ENCODE measurements at places on chromosomes 7 and 10.

DNA sequence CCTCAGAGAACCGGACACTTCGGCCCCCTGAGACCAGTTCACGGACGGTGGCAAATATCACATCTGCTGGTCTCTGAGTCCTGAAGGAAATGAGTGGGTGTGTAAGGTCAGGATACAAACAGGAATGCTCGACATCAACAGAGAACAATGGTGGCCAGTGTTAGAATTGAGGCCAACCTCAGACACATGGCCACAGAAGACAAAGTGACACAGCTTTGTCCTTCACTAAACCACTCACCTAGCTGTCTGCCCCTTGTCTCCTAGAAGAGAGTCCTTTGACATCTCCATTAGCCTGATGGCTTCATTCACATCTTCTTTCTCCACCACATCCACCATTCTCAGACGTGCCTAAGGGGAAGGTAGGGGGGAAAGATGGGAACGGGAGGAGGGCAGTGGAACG lies 4.3 kb downstream of the COPS6 start:
- DNase-seq = no peak

DNA sequence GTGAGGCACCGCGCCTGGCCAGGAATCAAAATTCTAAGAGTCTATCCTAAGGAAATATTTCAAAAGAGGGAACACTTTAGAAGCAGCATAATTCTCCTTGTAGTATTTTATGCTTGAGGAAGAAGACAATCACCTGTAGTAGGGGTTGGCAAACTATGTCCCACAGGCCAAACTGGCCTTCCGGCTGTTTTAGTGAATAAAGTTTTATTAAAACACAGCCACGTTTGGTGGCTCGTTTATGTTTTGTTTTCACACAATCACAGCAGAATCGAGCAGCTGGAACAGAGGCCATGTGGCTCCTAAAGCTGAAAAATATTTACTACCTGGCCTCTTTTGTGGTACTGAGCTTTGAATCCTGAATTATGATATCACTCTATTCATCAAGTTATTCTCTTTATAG lies 131.7 kb upstream of the TNS3 start:
- DNase-seq = no peak

GRCh38 chr10:122475591-122476332 lies 14.4 kb downstream of the HTRA1 start:
- DNase-seq = no peak

GRCh38 chr10:43982250-43982649 lies 333.6 kb upstream of the ZNF32 start:
- no peak for DNase-seq

- no peak for DNase-seq
Observed at GRCh38 chr7:14769261-14769660, 133.3 kb downstream of the DGKB start.

- no peak for DNase-seq
Observed at GRCh38 chr10:26359670-26360069, 78.5 kb upstream of the APBB1IP start.

GRCh38 chr7:122166275-122166674 lies 22.2 kb upstream of the AASS start:
- no peak for DNase-seq

- DNase-seq = no peak
Observed at GRCh38 chr10:12703126-12703525, 298.4 kb downstream of the CCDC3 start.

- no peak for DNase-seq
Observed at GRCh38 chr7:109351493-109351892, 781.8 kb downstream of the DNAJB9 start.

GRCh38 chr10:72158176-72158575 lies 57.6 kb upstream of the ANAPC16 start:
- no peak for DNase-seq

DNA sequence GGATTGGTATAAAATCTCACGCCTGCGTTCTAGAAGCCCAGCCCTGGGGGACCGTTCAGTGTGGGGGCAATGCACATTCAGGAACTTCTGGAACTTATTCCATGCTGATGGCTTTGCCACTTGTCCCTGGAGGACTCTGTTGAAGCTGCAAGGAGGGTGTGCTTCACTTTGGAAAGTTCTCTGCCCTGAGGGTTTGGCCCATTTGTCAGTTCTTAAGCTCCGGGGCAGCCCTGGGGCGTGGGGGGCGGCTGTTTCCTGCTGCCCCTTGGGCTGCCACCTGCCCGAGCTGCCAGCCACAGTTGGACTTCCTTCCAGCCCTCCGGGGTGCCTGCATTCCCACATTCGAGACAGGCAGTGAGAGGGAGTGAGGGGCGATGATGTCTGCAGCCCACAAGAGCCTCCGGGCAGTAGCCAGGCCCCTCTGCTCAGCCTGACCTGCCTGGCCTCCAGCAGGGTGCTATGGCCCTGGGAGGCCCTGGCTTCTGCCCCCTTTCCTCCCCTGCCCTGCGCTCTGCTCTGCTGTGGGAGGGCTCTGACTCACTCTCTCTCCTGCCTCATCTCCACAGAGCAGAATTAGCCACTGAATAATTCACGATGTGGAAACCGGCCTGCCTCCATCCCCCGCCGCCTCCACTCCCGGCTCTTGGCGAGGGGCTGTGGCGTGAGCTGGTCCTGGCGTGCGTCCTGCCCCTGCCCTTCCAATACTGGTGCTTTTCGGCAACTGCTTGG lies 1.9 kb downstream of the TTYH3 start:
- DNase-seq = peak; percentile 58

DNA sequence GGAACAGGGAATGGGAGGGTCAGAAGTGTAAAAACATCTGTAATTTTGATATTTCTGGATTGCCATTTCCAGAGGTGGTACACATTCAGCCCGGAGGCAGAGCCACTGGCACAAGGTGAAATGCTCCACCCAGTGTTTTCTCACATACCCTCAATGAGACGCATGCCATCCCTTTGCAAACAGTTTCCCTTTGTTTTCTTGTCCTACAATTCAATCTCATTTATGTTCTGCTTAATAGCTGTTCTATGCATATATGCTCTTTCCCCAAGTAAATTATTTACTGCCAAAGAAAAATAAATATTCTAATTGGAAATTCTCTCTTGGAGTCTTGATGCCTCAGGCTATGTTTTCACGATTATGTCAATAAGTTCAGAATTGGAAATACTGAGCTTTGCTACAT lies 369.7 kb upstream of the AKR1E2 start:
- no peak for DNase-seq

DNA sequence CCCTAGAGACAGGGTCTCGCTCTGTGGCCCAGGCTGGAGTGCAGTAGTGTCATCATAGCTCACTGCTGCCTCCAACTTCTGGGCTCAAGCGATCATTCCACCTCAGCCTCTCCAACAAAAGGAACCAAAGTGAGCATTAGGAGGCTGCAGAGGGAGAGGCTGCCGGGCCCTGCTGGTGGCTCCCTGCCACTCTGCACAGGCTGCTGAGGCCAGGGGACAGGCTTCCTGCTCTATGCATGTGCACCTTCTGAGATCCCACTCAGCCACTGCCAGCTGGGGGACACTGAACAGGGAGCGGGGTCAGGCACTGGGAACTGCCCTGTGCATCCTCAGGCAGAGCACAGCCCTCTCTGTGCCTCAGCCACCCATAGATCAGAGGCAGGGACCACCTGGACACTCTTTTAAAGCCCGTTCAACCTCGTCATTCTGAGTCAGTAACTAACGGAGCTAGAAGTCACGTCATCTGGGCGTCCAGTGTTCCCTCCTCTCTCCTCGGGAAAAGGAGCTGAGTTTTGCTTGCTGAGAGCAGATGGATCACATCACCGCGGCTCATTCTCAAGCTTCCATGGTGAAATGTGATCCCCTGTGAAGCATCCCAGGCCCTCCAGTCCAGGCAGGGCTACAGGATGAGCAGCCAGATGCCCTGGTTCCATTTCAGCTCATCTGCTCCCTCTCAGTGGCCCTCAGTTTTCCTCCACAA lies 109.6 kb downstream of the MYL10 start:
- no peak for DNase-seq

- DNase-seq = no peak
Observed at GRCh38 chr10:102435529-102436233, 3.3 kb upstream of the CUEDC2 start.

GRCh38 chr7:3003936-3004335 lies 39.7 kb downstream of the CARD11 start:
- no peak for DNase-seq

GRCh38 chr7:106552645-106553445 lies 108.1 kb downstream of the CCDC71L start:
- DNase-seq = no peak

DNA sequence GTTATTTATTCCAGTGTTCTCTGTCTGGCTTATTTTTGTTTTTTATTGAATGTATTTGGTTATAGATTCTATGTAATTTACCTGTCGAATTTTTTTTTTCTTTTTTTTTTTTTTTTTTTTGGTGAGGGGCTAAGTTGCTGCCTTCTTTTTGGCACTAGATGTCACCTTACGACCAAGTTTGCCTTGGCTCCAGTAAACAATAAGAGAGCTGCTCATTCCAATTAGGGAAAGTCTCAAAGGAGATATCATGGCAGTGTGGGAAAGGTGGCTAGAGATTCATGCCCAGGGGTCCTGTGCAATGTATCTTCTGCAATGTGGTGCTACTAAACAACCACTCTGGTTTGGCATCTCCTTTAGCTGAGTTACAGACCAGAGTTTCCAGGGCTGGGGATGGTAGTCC lies 84.0 kb downstream of the PTPN20 start:
- DNase-seq = no peak

DNA sequence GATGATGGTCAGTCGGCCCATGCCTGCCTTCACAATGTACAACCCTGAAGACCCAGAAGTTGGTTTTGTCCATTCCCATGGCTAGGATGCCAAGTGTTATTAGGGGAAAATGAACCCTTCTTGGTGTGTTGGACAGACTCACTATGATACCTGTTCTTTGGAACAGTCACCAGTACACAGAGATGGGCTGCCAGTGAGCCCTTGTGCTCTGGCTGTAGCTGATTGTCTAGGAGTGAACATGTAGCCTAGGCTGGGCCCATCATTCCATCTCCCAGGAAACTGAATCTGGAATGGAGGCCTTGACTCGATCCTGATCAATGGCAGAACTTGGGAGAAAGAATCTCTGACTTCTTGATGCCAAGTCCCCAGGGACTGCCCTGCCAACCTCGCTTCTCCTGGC lies 188.9 kb downstream of the EVX1 start:
- DNase-seq = no peak

DNA sequence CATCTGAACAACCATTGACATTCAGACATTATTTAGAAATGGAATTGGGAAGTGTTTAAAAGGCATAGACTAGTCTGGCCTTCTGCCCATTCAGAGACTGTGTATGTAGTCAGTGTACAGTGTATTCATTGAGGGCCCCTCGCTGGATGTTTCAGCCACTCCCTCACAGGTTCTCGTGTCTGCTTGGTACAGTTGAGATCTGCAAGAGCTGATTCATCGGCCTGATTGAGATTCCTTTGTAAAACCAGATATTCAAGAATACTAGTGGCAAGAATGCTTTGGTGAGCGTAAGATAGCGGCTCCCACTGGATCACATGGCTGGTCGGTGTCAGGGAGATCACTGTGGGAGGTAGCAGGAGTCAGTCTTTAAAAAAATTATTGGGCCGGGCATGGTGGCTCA lies 119.5 kb downstream of the TCF7L2 start:
- DNase-seq = no peak

- no peak for DNase-seq
Observed at GRCh38 chr10:70055550-70055949, 2.9 kb downstream of the MACROH2A2 start.

DNA sequence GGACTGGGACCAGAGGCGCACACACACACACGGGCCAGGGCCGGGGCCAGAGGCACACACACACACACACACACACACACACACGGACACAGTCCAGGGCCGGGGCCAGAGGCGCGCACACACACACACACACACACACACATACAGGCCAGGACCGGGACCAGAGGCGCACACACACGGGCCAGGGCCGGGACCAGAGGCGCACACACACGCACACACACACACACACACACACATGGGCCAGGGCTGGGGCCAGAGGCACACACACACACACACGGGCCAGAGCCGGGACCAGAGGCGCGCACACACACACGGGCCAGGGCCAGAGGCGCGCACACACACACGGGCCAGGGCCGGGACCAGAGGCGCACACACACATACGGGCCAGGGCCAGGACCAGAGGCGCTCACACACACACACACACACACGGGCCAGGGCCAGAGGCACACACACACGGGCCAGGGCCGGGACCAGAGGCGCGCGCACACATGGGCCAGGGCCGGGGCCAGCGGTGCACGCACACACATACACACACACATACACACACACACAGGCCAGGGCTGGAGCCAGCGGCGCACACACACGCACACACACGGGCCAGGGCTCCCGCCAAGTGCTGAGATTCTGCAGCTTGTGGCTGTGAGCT lies 268.8 kb downstream of the ELFN1 start:
- DNase-seq = no peak

- no peak for DNase-seq
Observed at GRCh38 chr10:132671228-132672154, 114.5 kb downstream of the NKX6-2 start.

DNA sequence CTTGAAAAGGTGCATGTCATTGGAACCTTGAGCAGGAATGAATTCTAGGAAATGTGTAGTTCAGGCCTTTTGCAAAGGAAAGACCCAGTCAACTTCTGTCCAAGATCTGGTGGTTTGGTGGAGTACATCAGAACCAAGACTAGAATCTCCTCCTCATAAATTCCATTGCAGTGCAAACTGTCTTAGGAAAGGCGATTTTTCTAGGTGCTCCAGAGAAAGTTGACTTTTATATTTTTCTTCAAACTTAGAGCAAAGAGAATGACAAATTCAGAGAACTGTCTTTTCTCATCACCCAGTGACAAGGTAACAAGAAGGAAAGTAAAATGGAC lies 50.0 kb downstream of the PRTFDC1 start:
- no peak for DNase-seq

GRCh38 chr10:6195376-6195775 lies 7.4 kb upstream of the PFKFB3 start:
- DNase-seq = no peak

DNA sequence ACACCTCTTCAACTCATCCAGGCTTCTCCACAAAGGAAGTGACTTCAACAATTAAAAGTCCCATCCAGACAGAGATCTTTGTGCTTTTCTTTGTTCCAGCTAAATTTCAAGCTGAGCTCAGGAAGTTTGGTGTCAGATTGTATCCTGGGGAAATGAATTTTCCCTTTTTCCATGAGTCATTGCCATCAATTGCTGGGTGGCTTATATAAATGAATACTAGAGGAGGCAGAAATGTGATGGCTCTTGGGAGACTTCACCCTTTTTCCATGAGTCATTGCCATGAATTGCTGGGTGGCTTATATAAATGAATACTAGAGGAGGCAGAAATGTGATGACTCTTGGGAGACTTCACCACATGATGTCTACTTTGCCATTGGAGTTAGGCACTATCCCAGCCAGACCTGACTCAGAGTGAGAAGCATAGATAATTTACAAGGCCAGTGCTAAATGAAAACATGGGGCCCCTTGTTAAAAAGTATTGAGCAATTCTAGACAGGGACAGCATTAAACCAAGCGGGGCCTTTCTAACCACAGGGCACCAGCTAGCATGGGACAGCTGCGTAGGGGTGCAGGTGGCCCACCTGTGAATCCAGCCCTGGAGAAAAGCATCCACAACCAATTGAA lies 339.2 kb upstream of the PODXL start:
- DNase-seq = no peak

- DNase-seq = no peak
Observed at GRCh38 chr7:46752881-46753366, 829.0 kb downstream of the TNS3 start.

Measured in CD4-positive, alpha-beta T cell (primary cell).